Pericardium fibroblast (primary cell): ENCODE measurements at places on chromosomes 1 and 21. TPM values are rescaled to one million over a fixed set of nuclear protein-coding genes. Genes with fewer than 3 reads are reported as not detected.

GPR25 gene
- total RNA-seq = not detected in 2 replicates

HRNR gene
- total RNA-seq = not detected in 2 replicates

LCA5L gene
- 1.2 and 2.5 TPM in 2 replicates for total RNA-seq

SELE gene
- not detected in 2 replicates for total RNA-seq

PTGFR gene
- total RNA-seq = 1.9 and 17.0 TPM in 2 replicates

DNAJC28 gene
- 1.6 and 1.9 TPM in 2 replicates for total RNA-seq

ZFP69 gene
- total RNA-seq = 2.1 and 2.5 TPM in 2 replicates

LDLRAD1 gene
- total RNA-seq = not detected in 2 replicates

PWP2 gene
- 2.2 and 11.2 TPM in 2 replicates for total RNA-seq

PHLDA3 gene
- total RNA-seq = 34.0 and 82.1 TPM in 2 replicates

MX2 gene
- total RNA-seq = 0.47 and 1.4 TPM in 2 replicates

AVPR1B gene
- not detected in 2 replicates for total RNA-seq

CDA gene
- 1.5 and 2.2 TPM in 2 replicates for total RNA-seq

CD1E gene
- total RNA-seq = not detected in 2 replicates

CR1 gene
- not detected in 2 replicates for total RNA-seq

ADGRL2 gene
- total RNA-seq = 54.5 and 74.1 TPM in 2 replicates

ARMH1 gene
- total RNA-seq = 3.3 and 6.4 TPM in 2 replicates

PRDM16 gene
- total RNA-seq = under 0.01 TPM in 1 of 2 replicates, not detected in the other

SESN2 gene
- total RNA-seq = 32.7 and 39.3 TPM in 2 replicates

P3R3URF gene
- total RNA-seq = not detected in 2 replicates

MYOM3 gene
- total RNA-seq = 0.12 and 0.60 TPM in 2 replicates

ZFYVE9 gene
- 18.4 and 20.8 TPM in 2 replicates for total RNA-seq

S100A12 gene
- not detected in 2 replicates for total RNA-seq

SEMA4A gene
- total RNA-seq = 0.47 and 1.6 TPM in 2 replicates

NBPF8 gene
- total RNA-seq = 4.6 and 8.2 TPM in 2 replicates

OR2W3 gene
- total RNA-seq = 0.12 TPM in 1 of 2 replicates, not detected in the other

NHLH1 gene
- under 0.01 TPM in 1 of 2 replicates, not detected in the other for total RNA-seq

SLC2A5 gene
- total RNA-seq = 1.3 and 3.3 TPM in 2 replicates

CTSE gene
- total RNA-seq = not detected in 2 replicates

ROR1 gene
- 85.4 and 93.1 TPM in 2 replicates for total RNA-seq

CTTNBP2NL gene
- 9.5 and 11.1 TPM in 2 replicates for total RNA-seq

RNF186 gene
- not detected in 2 replicates for total RNA-seq

C1QB gene
- total RNA-seq = not detected in 2 replicates
